ENCODE measurements at places on chromosomes 5 and 9.

- no peak for DNase-seq
Observed at GRCh38 chr9:110125763-110126351, 82.1 kb downstream of the C9orf152 start.

GRCh38 chr5:97418462-97418861 lies 235.4 kb upstream of the RIOK2 start:
- DNase-seq, result no peak

DNA sequence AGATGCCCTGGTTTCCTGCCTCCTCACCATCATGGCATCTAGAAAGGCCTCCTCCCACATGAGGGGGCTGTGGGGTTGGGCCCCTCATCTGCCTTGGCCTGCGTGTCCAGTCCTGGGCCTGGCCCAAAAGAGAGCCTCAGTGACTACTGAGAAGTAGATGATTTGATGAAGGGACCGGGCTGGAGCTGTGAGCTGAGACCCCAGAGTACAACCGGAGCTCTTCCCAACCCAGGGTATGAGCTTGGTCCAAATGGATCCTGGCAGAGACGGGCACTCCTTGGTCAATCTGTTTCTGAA lies 62.9 kb downstream of the FGF18 start:
- DNase-seq, result no peak

- DNase-seq, result no peak
Observed at GRCh38 chr5:146993876-146994530, 115.4 kb upstream of the PPP2R2B start.

GRCh38 chr9:76800901-76801300 lies 36.7 kb downstream of the PCA3 start:
- DNase-seq, result no peak

DNA sequence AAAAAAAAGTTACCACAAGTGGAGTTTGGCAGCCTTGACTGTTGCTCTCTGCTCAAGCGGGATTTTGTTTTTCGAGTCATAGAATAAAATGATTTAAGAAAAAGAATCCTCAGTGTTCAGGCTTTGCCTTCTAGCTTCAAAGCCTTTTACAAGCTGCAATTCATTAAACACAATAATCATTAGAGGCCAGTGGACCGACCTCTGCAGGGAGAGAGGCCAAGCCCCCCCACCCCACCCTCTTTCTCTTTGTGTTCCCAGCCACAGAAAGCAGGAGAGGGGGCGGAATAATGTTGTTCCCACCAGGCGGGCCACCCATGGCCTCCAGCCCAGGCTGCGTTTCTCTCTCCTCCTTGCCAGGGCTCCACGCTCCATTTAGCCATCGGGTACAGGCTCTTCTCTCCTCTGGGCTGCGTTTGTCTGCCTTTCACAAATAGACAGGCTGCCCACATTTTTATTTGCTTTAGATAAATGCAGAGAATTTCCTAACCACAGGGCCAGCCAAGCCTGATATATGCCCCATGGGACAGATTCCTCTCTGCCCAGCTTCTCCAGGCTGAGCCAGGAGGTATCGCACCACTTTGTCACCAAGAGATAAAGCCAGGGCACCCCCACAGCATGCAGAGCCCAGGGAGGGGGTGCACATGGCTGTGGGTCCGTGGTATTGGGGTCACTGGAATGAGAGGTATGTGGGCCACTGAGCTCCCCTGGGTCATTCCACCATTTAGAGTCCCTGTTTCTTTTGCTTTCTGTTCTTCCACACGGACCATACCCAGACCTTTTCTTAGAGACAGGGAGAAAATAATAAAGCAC lies 318.8 kb downstream of the PIK3R1 start:
- DNase-seq, result no peak

DNA sequence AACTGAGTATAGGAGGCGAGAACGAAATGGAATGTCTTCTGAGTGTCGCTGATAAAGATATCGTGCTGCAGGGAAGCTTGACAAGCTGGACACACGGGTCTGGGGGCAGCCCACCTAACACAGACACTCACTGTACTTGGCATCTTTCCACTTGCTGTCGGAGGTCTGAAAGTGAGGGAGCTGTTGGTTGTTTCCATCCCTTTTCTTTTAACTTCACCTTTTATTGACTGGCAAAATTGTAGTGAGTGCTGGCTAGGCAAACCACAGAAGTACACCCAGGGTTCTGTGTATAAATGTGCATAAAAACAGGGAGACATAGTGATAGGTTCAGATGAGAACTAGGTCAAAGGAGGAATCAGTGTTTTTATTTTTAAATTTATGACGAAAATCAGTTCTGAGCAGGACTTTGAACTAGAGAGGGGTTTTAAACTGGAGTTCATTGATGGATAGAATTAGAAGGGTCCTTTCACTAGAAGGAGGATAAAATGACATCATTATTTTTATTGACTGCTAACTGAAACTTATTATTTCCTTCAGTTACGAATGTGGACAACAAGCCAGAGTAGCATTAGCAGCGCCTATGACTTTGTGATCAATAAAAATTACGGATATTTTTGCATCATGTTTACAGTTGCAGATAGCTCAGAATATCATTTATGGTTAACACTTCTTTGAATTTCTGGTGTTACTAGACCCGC lies 817 bp downstream of the GAPVD1 start:
- no peak for DNase-seq

GRCh38 chr9:125758986-125759763 lies 12.0 kb downstream of the PBX3 start:
- DNase-seq, result no peak

DNA sequence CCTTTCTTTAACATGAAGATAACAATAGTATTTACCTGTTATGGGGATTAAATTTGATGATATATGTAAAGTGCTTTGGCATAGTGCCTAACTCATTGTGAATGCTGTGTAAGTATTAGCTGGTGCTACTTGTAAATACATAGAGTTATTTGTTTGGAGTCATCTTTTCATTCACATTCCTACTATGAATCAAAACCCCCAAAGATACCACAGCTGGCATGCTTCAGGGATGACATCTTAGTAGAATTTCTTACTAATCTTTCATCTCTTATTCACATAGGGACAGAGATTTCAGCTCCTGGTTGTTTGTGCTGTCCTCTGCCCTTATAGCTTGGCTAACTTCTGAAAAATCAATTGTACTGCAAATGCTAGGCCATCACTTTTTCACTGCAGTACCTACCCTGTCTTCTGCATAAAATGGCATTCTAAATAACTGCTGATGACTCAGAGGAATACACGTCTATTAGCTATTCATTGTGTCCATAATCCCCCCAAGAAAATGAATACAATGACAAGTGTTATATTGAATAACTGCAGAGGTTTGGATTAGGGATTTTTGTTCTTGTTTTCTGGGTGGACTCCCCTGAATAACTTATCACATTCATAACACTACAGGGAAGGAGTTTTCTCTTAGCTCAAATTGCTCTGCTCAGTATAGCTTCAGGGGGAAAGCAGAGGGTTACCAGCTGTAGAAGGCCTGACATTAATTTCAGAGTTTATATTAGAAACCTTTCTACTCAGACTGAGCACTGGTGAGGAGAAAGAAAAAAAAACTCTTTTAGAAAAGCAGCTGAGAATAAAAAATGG lies 192.2 kb upstream of the C9orf72 start:
- no peak for DNase-seq

DNA sequence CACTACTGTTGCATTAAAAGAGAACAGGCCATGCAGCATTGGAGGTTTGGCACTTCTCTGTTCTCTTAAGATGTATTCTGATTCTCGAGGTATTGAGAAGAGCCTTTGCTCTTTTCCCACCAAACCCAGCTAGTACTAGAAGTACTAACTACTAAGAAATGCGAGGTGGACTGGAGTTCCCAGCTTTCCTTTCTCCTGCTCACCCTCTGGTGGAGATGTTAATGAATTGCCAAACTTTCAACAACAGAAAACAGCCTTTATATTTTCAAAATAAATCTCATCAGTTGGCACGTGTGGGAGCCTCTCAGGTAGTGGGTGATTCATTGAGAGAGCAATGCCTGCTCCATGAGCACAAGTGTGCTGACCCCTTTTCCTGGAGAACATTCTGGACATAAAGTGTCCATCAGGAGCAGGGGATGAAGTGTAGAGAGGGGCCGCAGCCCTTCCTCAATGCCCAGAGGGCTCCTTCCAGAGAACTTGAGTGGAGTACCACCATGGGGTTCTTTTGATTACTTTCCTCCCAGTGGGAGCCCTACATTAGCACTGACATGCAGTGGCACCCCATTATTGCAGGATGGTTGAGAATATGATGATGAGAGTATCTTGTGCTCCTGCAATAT lies 45.7 kb downstream of the TMEM174 start:
- DNase-seq, result no peak

- no peak for DNase-seq
Observed at GRCh38 chr5:39169081-39169480, 50.3 kb downstream of the FYB1 start.

DNA sequence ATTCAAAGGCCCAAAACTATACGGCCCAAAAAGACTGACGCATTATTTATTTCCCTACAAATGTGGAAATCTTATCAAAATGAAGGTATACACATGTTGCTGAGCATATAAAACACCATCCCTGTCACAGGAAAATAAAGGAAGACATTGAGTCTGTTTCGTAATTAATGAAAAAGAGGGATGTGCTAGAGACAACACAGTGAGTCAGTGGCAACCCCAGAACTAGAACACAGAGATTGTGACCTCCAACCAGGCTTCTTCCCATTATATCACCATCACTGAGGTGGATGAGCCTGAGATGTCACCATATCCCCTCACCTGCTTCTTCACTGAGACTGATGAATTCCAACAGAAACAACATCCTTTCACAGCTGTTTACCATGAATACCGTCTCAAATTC lies 3.8 kb downstream of the NDUFA8 start:
- DNase-seq, result no peak

DNA sequence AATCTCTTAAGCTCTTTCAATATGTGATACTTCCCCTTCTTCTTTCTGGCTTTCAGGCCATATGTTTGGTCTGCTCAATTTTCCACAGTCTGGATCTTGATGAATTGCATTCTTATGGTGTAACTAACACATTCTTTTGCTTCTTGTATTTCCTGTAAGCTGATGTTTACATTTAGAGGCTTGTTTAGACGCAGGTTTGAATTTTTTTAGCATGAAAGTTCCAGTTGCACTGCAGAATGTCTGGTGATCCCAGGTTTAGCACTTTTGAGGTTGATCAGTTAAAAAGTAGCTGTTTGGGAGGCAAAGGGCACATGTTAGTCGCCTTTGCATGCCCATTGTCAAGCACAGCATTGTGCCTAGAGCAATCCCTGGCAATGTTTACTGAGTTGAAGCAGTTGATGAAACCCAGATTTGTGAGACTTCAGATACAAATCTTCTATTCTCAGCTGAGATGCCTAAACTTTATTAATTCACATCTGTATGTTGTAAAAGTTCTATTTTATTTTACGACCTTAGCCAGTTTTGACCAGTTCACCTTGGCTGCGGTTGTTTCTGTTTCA lies 59.6 kb upstream of the SPATA31C2 start:
- no peak for DNase-seq

DNA sequence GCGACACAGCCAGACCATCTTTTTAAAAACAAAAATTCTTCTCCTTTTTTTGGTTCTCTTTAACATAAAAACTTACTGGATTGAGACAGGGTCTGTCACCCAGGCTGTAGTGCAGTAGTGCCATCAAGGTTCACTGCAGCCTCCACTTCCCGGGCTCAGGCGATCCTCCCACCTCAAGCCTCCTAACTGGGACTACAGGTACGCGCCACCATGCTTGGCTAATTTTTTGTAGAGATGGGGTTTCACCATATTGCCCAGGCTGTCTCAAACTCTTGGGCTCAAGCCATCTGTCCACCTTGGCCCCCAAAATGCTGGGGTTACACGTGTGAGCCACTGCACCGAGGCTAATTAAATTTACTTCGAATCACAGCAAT lies 13.8 kb downstream of the HNRNPK start:
- no peak for DNase-seq

DNA sequence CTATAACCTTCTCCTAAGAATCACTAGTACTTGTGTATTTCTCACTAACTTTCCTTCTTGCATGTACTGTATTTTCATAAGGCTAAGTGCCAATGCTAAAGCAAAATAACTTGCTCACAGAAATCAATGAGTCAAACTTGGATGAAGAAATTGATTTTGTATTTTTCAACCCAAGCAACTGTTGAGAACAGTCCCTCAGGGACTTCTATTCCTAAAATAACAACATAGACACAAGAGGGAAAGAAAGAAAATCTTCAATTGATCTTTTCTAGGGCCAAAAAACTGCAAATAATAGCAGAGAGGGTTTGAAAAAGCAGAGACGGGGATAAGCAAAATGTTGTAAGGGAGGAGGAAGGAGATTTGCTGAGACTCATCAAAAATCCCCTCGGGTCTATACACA lies 69.8 kb downstream of the HABP4 start:
- no peak for DNase-seq

DNA sequence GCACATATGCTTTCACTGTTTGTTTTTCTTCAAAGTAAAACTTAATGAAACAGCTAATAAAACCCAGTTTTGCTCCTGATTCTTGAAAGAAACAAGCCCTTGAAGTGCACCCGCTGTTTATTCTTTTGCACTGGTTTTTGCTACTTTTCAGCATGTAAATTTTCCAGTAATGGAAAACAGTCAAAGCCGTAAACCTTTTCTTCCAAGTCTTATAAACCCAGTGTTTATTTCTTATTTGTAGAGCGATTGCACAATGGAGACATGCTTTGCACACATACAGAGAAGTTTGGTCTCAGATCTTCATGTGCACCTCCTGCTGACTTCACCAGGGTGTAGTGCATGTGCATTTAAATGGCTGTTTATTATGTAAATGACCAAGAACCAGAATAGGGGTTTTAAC lies 51.8 kb downstream of the ATG10 start:
- DNase-seq, result no peak

DNA sequence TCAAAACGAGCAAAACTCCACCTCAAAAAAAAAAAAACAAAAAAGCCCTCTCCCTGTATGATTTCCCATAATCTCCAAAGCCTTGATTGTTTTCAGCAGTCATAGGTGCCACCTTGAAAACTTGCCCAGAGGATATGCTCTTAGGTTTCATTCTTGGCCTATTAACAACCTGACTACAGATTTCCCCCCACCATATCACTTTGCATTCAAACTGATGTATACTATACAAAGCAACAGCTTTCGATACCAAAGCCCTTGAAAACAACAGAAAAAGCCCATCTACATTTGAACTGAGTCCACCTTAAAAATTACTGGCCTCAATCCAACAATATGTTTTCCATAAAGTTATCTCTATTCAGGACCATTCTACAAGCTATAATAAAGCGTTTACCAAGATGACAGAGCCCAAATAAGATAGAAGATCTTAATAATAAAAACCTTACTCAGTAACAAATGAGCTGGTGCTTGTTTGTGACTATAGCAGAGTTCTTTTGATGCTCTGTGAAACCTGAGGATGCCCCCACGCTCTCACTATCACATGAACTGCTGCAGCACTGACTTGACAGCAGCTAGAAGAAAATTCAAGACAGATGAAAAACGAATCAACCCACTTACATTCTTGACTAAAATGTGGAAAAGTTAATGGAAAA lies 44.4 kb downstream of the FNBP1 start:
- DNase-seq, result no peak

- DNase-seq, result no peak
Observed at GRCh38 chr5:94240134-94240533, 378.3 kb downstream of the KIAA0825 start.

DNA sequence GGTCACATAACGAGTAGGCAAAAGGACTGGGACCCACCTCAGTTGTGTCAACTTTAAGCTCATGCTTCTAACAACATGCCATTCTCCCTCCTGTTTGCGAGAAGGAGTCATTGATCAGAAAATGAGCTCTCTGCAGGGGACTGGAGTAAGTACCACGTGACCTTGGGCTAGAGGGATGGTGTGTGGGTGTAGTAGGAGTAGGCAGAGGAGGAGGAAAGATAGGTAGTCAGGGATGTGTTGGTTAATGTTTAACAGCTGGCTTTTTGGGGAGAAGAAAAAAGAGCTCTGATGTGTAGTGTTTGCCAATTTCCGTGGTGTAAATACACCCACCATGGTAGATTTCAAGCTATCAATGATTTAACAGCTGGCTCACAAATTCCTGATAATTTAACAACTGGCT lies 160.3 kb upstream of the TBC1D2 start:
- DNase-seq, result no peak
